Stimulated activated CD4-positive, alpha-beta T cell treated with anti-CD3 and anti-CD28 coated beads, Interleukin-12 subunit alpha, Interleukin-12 subunit beta, amount 100 ng/mL, for 48 hours (primary cell): ENCODE measurements at places on chromosomes 6 and 20.

- DNase-seq: no peak
These were observed 577 bp upstream of the SCAND1 start for GRCh38 chr20:35954907-35955251.

- no peak for DNase-seq
These were observed 480.8 kb upstream of the IMPG1 start for GRCh38 chr6:76553256-76553655.

- DNase-seq: no peak
These were observed 716.0 kb downstream of the KIF16B start for GRCh38 chr20:15857173-15857784.

- no peak for DNase-seq
These were observed 122.2 kb downstream of the KIF13A start for GRCh38 chr6:17865243-17865642.

DNA sequence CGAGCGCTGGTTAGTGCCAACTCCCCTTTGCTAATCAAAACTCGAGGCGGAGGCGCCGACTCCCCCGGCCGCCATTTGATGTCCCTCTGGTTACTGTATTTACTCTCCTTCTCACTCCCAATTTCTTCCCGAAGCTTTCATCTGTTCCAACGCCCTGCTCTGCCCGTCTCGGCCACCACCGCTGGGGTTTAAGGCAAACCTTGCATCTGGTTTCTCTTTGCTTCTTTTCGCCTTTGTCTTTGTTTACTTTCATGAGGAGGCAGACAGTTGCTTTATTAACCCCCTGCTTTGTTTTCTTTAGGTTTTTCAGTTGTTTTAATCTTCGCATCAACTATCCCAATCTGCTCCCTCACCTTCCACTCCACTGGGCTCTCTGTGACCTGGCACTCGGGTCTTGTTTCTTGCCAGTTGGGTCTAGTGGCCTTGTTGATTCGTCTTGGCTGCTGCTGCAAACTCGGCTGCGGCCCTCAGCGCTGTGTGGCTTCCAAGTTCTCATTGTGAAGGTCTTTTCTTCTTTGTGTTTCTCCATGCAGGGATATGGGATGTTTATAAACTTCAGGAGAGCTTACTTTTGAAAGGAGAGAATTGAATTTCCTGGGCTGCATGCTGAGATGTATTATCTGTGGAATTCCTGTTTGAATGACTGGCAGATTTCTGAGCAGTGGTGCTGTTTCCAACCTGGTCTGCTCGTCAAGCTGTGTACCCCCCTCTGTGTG, 155.1 kb downstream of the CDC5L start:
- no peak for DNase-seq

DNA sequence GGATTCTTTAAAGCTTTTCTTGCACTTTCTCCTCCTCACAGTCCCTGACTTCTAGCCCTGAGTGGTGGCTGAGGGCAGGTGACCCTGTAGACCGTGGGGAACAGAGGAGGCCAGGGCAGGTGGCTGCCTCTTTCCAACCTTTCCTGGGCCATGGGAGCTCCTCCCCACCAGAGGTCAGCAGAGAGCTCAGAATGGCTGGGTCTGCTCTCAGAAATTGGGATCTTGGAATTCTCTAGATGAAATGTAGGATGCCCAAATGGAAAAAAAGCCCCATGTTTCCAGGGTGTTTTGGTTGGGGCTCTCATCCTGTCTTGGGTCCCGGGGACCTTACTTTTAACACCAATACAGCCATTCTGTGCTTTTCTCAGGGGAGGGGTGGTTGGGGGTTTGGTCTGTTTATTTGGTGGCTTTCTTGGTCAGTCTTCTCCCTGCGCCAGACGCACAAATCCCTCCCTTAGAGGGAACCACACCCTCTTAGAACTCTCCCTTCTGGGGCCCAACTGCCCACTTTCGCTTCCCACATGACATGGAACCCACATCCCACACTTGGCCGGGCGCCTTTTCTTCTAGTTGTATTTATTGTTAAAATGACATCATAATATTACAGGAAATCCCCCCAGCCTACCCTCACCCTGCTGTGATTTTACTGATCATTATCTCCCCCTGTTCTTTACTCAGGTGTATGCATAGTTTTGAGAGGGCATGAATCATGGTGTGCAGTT, 17.9 kb downstream of the GNAS start:
- DNase-seq: no peak

- no peak for DNase-seq
These were observed 60.5 kb downstream of the RSPH3 start for GRCh38 chr6:158939255-158940159.

DNA sequence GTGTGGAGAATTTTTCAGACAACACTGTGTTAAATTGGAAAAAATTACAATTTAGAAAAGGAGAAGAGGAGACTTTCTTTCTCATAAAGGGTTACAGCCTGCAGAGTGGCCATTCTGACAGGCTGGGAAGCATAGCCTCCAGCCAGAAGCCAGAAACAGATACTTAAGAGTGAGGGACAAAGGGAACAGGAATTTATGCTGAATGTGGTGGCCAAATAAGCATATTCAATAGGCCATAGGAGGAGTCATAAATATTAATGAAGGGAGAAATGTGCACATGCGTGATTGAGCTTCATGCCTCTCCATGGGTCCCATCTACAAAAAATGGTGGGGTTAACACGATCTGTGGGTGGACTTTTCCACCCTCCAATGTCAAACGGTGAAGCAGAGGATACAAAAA, 13.4 kb downstream of the TMEM200A start:
- DNase-seq: no peak

DNA sequence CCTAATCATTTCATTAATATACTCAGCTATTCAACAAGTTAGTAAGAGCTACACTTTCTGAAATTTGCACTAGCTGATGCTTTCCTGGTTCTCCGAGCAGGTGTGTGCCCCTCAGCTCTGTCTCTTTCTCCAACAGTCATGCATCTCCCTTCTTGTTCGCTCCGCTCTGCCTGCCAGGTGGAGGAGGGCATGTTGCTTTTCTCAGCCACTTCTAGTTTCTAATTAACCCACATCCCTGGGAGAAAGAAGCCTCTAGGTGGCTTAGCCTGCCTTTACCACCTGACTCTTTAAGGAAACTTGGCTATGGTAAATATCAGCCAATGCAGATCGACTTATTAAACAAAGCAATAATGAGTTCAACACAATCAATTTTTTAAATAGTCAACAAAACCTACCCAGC, 34.2 kb downstream of the LRFN2 start:
- DNase-seq: no peak

- no peak for DNase-seq
These were observed 66.9 kb upstream of the SMIM28 start for GRCh38 chr6:138310821-138311220.

GRCh38 chr6:89002523-89002922, 39.1 kb upstream of the RNGTT start:
- DNase-seq: no peak

DNA sequence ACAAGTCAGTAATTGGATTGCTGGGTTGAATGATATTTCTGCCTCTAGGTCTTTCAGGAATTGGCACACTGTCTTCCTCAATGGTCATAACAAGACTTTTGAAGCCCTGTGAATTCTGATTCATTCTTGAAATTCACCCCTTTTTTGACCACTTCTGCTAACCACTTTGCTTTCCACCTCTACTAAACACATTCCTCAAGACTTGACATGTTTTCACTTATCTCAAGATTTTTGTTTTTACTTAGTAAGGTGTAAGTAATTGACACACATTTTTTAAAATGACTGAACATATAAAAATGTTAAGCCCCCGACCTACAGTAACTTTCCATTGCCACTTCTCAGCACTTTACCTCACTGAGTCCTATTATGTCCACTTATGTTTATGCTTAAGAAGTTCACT, 239.1 kb downstream of the GRM1 start:
- DNase-seq: no peak

GRCh38 chr20:52405417-52405816, 213.8 kb upstream of the ZFP64 start:
- DNase-seq: no peak

DNA sequence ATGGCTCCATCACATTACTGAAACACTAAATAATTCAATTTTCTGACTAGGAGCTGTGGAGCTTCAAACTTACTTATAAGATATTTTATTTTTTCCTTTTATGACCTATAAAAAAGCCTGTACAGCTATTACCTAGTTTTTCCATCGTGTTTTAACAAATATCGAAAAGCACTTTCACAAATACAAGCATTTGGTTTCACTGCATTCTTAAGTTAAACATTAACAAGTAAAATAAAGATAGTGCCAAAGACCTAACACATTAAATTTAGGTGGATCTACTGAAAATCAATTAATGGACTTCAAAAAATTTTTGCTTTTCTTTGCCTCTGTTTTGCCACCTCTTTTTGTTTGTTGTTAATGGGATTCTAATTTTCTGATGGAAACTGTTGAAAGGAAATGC, 83.3 kb downstream of the EPM2A start:
- DNase-seq: no peak

DNA sequence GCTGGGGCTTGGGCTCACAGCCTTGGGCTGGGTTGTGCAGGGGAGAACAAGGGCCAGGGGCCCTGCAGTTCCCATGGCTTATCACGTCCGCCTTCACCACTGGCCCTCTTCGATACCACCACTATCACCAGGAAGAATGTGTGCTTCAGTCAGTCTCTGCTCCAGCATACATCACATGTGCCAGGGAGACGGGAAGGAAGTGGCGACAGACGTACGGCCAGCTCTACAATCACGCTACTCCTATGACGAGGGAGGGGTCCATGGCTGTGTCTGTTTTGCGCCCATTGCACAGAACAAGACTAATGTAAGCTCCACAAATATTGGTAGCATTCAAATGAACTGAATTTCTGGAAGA, 72.1 kb downstream of the TRAM2 start:
- DNase-seq: no peak

DNA sequence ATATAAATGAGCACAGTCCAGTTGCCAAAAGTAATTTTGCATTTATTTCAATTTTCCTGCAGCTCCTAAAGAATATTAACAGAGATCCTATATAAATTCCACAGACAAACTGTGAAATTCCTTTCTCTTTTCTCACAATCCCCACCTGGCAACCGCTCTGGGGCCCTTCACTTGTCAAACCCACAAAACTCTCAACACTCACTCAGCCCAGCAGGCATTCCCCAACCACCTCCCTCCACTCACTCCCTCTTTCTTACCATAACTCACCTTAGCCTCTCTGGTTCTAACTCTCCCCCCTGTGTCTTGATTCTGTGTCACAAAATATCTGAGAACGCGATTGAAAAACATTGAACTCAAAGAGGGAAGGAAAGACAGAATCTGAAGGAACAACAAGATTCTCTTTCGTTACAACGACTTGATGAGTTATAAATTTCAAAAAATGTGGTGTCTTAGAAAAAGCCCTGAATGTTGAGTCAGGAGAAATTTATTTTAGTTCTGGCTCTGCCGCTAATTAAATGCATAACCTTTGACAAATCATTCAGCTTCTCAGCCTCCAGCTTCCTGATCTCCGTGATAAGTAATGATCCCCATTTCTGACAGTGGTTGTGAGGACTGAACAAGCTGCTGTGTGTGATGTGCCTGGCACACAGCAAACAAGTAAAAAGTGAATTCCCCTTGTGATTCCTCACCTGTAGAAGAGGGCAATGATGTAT, 87.9 kb downstream of the UNC5CL start:
- DNase-seq: no peak

DNA sequence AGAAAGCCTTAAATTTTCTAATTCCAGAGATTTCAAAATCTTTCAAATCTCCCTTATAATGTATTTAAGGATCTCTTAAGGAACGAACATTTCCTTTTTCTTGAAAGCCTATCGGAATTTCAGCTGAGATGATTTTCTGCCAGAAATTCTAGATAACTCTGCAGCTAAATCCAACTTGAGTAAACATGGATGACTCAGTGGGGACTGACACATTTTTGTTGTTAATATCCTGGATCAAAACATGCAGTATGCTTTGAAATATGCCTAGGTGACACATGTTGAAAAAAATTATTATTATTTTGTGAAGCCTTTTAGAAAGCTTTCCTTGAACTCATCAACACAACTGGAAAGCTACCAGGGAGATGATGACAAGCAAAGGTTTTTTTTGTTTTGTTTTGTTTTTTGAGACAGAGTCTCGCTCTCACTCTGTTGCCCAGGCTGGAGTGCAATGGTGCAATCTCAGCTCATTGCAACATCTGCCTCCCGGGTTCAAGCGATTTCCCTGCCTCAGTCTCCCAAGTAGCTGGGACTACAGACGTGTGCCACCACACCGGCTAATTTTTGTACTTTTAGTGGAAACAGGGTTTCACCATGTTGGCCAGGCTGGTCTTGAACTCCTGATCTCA, 140.1 kb upstream of the SNX9 start:
- DNase-seq: no peak

DNA sequence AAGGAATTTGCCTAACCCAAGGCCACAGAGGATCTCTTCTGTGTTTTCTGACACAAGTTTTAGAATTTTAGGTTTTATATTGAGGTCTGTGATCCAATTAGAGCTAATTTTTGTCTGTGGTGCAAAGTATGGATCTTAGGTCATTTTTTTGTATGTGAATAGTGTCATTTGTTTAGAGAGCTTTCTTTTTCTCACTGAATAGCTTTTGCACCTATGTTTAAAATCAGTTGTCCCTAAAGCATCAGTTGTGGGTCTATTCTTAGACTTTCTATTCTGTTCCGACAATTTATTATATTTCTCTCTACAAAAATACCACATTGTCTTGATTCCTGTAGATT, 341 bp upstream of the MCM9 start:
- DNase-seq: no peak
